ENCODE measurements at places on chromosomes 1 and 21. TPM values are rescaled to one million over a fixed set of nuclear protein-coding genes. Genes with fewer than 3 reads are reported as not detected.

FNDC10 gene
- total RNA-seq: 2.7 TPM

HRNR gene
- not detected for total RNA-seq

AKR7A3 gene
- total RNA-seq: 2.7 TPM

LCA5L gene
- 1.8 TPM for total RNA-seq

ALG14 gene
- 10.5 TPM for total RNA-seq

KIAA0040 gene
- total RNA-seq: 2.4 TPM

DISC1 gene
- total RNA-seq: 6.1 TPM

- H3K27me3 ChIP-seq: no peaks in the 10 kb centered on the region
- H3K4me3 ChIP-seq: no peak overlapping the region
- H3K27ac ChIP-seq: no peak overlapping the region
- no peaks in the 10 kb centered on the region for H3K36me3 ChIP-seq
- no peak for DNase-seq
Observed at GRCh38 chr1:55931081-55931940, 648.1 kb downstream of the PLPP3 start.

GRCh38 chr1:116855191-116855619 lies 54.5 kb upstream of the PTGFRN start:
- no peaks in the 10 kb centered on the region for H3K36me3 ChIP-seq
- no peak for DNase-seq
- peak overlapping the region; percentile 98 for H3K27ac ChIP-seq

- peaks cover 10% of the 10 kb centered on the region for H3K27me3 ChIP-seq
- H3K4me1 ChIP-seq: no peaks in the 10 kb centered on the region
- H3K36me3 ChIP-seq: no peaks in the 10 kb centered on the region
- no peak overlapping the region for H3K4me3 ChIP-seq
- no peak overlapping the region for H3K27ac ChIP-seq
Observed at GRCh38 chr21:44902268-44903049, 18.2 kb downstream of the ITGB2 start.

DNA sequence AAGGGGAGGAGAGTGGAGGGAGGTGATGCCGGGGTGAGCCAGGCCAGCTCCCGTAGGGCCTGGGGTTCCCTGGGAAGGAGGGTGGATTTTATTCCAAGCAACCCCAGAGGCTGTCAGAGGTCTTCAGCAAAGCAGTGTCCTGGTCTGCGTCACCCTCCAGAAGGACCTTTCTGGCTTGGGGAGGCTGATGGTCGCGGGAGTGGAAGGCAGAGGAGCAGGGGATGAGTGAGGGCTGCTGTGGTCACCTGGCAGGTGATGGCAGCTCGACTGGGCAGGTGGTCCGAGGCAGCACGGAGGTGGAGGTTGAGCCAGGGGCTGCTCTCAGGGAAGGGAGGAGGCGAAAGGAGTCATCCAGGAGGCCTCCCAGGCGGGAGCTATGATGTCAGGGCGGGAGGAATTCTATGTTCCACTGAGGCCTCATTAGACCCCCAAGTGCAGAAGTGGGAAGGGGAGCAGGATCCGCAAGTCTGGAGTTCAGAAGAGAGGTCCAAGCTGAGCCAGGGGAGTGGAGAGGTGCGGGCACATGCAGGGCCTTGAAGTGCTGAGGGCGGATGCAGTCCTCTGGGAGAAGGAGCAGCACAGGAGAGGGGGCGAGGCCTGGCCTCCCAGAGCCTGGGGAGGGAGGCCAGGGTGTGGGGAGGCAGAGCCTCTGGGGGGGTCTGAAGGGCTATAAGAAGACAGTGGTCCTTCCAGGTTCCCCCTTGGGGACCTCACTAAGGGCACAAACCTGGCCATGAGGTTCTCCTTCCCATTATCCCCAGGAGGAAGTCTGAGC lies 33.3 kb downstream of the BMP8A start:
- no peak overlapping the region for H3K4me3 ChIP-seq
- no peaks in the 10 kb centered on the region for H3K27me3 ChIP-seq
- DNase-seq: no peak
- H3K4me1 ChIP-seq: no peaks in the 10 kb centered on the region

DNA sequence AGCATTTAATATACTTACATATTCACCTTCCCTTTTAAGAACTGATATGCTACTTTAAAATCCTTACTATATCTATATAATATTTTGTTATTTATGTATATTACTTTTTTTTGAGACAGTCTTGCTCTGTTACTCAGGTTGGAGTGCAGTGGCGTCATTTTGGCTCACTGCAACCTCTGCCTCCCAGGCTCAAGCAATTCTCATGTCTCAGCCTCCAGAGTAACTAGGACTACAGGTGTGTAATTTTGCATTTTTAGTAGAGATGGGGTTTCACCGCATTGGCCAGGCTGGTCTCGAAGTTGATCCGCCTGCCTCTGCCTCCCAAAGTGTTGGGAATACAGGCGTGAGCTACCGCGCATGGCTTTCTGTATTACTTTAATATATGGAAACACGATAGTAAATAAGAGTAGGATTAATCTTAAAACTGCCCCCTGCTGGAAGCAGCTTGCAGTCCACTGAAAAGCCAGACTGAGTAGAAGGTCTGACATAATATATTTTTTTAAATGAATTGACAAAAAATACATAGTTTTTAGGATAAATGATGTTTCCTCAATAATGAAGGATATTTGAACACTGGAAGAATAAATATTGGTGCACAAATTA lies 24.4 kb downstream of the RCAN3 start:
- peaks cover 3% of the 10 kb centered on the region for H3K36me3 ChIP-seq
- H3K4me3 ChIP-seq: no peak overlapping the region
- no peaks in the 10 kb centered on the region for H3K4me1 ChIP-seq
- DNase-seq: no peak
- H3K27ac ChIP-seq: no peak overlapping the region

- peak overlapping the region; percentile 59 for H3K4me3 ChIP-seq
- H3K4me1 ChIP-seq: peaks cover 43% of the 10 kb centered on the region
- no peak for DNase-seq
- H3K27me3 ChIP-seq: no peaks in the 10 kb centered on the region
Observed at GRCh38 chr1:204266504-204267034, 52.8 kb upstream of the GOLT1A start.

DNA sequence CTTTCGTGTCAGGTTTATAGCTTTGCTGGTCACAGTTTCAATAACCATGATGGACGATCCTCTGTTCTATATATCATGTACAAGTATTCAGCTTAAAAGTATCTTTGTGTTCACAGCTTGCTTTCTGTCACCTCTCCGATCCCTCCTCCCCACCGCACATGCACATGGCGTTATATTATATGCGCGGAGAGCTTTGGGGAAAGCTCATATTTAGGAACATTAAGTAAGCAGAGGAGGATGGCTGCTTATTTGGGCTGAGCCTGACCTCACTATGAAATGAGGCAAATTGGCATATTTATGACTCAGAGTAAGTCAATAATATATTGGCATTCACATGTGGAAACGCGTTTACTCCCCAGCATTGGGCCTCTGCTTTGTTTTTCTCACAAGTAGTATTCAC lies 360.5 kb downstream of the HLX start:
- no peaks in the 10 kb centered on the region for H3K27me3 ChIP-seq
- H3K36me3 ChIP-seq: no peaks in the 10 kb centered on the region
- DNase-seq: no peak
- H3K27ac ChIP-seq: no peak overlapping the region
- no peak overlapping the region for H3K4me3 ChIP-seq

GRCh38 chr1:170664828-170665612 lies 1.1 kb downstream of the PRRX1 start:
- no peak overlapping the region for H3K27ac ChIP-seq
- peaks cover 98% of the 10 kb centered on the region for H3K27me3 ChIP-seq
- H3K36me3 ChIP-seq: no peaks in the 10 kb centered on the region

DNA sequence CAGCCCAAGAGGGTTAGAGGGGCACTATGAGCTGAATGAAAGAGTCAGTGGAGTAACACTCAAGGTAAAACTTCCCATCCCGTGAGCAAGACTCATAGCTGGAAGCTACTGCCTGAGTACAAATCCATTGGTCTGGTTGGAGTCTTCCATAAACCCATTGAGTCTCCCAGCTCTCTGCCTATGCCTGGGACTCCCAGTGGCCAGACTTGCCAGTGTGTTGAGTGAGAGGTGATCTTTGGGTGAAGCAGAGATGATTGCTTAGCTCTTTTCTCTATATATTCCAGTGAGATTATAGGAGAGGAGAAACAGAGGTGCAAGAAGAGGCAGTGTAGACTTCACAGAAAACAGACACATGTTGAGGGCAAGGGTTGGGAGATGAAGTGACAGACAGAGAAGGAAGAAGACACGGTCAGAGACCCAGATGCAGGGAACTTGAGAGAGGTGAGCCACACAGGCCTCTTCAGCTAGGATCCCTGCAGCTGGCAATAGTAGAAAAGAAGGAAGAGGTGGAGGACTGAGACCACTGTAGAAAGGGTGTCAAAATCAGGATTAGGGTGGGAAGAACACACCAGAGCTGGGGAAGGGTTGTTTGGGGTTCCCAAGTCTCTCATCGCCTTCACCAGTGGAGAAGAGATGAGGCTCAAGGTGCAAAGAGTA lies 3.7 kb downstream of the FOXD2 start:
- no peak for DNase-seq
- H3K4me1 ChIP-seq: peaks cover 13% of the 10 kb centered on the region
- peaks cover 7% of the 10 kb centered on the region for H3K27me3 ChIP-seq
- no peak overlapping the region for H3K4me3 ChIP-seq
- H3K27ac ChIP-seq: no peak overlapping the region
- H3K36me3 ChIP-seq: no peaks in the 10 kb centered on the region

DNA sequence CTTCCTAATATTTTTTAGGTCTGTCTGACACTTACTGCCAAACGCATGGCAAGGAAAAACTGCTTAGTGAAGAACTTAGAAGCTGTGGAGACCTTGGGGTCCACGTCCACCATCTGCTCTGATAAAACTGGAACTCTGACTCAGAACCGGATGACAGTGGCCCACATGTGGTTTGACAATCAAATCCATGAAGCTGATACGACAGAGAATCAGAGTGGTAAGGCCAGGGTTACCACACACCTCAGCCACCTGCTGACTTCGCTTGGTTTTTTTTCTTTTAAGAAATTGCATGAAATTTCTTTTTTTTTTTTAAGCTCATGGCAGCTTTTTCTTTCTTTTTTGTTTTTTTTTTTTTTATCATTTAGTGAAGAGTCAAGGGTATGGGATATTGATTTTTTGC lies 17.2 kb downstream of the ATP1A1 start:
- DNase-seq: no peak
- H3K4me1 ChIP-seq: peaks cover 28% of the 10 kb centered on the region
- H3K27ac ChIP-seq: no peak overlapping the region
- H3K36me3 ChIP-seq: peaks cover 70% of the 10 kb centered on the region
- no peaks in the 10 kb centered on the region for H3K27me3 ChIP-seq

DNA sequence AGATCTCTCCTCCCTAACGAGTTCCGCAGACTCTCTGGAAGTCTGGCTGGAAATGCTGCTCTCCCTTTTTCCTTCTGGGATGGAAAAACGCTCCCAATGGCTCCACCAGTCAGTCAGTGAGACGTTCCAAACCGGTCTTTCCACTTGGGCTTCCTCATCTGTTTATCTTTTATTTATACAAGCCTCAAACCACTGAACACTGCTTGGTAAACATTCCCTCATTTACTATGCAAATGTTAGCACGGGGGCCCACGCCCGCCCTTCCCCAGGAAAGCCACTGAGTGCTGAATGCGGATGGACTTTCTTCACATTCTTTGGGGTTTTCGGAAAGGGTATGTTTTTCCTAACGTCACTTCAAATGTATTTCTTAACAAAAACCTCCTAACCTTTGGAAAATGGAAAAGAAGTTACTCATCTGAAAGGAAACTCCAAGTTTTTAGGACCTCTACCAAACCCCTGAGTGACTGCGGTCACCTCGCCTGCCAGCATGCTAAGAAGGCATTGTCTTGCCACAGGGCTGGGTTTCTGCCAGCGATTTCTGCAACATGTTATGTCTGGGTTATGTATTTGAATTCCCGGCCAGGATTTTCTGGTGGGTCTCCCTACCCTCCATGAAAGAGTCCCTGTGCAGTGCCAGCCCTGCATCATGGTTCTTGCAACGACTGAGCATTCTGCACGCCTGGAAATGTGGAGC lies 14.0 kb upstream of the UMODL1 start:
- H3K4me1 ChIP-seq: peaks cover 42% of the 10 kb centered on the region
- H3K27ac ChIP-seq: peak overlapping the region; percentile 95
- peak overlapping the region; percentile 68 for H3K4me3 ChIP-seq
- peak; percentile 43 for DNase-seq
- H3K27me3 ChIP-seq: no peaks in the 10 kb centered on the region

DNA sequence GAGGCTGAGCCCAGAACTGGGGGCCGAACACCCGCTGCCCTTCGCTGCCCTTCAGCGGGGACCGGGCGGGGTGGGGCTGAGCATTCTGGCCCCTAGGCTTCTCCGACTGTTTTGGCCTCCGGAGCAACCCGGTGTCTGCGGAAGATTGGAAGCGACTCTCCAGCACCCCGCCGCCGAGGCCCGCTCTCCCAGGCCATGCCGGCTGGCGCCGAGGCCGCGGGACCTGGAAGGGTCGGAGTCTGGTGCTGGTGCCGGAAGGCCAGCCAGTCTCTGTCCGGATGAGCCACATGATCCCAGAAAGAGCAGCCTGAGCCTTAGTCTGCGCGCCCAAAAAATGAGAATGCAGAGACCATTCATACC lies 272.0 kb downstream of the FOXD2 start:
- H3K27me3 ChIP-seq: peaks cover 87% of the 10 kb centered on the region
- H3K27ac ChIP-seq: no peak overlapping the region
- H3K36me3 ChIP-seq: no peaks in the 10 kb centered on the region
- DNase-seq: peak; percentile 32
- peak overlapping the region; percentile 38 for H3K4me3 ChIP-seq
- H3K4me1 ChIP-seq: peaks cover 6% of the 10 kb centered on the region

DNA sequence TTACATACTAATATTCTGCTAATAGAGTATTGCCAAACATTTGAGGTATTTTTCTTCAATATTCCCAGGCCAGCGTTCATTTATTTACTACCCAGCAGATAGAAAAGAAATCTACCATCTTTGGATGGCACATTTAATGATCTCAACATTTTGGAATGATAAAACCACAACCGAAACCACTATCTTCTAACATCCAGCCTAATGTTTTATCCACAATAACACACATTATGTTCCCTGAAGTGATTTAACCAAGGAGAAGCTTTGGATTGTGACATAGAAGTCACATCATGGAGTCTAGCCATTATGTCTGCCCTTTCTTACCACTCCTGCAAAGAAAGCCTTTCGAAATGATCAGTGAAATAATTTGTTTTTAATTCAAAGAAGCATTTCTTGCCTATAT lies 497.1 kb upstream of the PLXNA2 start:
- no peaks in the 10 kb centered on the region for H3K36me3 ChIP-seq
- H3K4me1 ChIP-seq: no peaks in the 10 kb centered on the region
- no peak for DNase-seq
- H3K27ac ChIP-seq: no peak overlapping the region
- H3K27me3 ChIP-seq: no peaks in the 10 kb centered on the region

DNA sequence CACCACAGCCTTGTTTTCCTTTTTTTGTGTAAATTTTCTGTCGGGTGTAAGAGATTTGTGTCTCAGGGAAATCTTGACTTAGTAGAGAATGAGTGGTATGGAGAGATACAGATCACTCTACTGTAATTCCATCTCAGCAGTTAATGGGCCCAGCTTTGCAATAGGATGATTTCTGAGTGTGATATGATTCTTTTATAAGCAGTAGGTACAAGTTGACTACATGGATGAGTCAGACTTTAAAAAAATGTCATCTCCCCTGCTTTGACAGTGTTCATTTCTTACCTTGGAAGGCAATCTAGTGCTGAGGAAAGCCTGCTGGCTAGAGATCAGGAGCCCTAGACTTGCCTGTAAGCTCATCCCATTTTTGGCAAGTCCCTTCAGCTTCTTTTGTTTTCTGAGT lies 261.9 kb downstream of the RYR2 start:
- no peaks in the 10 kb centered on the region for H3K27me3 ChIP-seq
- no peak overlapping the region for H3K27ac ChIP-seq
- H3K36me3 ChIP-seq: no peaks in the 10 kb centered on the region
- no peak for DNase-seq
